ENCODE measurements at places on chromosomes 3 and 15.

DNA sequence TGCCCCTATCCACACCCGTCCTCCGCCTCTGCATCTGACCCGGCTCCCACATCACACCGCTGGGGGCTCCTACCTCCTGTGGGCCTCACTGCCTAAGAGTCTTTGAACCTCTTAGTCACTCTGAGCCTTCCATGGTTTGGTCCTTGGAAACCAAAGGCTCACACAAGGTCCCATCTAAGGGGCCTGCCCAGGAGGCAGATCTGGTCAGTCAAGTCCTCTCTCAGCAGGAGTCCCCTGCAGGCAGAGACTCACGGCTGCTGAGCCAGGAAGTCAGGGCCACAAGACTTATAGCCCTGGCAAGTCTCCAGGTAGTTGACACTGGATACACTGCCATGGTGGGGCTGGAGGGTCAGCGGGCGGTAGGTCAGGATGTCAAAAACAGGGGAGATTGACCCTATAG lies 31.2 kb upstream of the ALDH1L1 start:
- DNase-seq, result no peak

DNA sequence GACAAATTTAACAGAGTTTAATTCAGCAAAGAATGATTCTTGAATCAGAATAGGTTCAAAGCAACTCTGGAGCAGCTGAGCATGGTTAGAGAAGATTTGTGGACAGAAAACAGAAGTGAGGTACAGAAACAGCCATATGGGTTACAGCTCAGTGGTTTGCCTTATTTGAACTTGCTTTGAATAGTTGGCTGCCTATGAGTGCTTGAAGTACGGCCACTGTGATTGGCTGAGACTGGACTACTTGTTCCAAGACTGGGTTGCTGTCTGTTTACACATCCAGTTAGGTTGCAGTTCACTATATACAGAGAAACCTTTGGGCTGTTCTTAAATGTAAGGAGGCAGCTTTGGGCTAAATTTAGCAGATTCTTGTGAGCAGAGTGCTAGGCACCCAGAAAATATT lies 79.4 kb upstream of the CADPS start:
- DNase-seq, result no peak

GRCh38 chr15:95758851-95759250 lies 571.6 kb upstream of the NR2F2 start:
- no peak for DNase-seq

DNA sequence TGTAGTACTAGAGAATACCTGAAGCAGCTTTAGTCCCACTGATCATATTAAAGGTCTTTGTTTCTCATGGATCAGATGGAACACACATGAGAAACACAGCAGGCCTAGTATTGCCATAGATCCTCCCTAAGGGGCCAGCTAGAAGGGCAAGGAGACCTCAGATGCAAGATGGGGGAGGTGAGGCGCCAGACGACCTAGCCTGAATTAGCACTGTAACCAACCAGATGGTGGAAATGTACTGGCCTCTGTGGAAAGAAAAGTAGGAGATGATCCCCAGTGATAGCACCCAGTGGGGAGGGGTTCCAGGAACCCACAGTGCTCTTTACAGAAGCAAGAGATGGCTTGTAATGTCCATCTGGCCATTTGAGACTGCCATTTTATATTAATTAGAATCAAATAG lies 138.2 kb upstream of the ZNF385D start:
- no peak for DNase-seq

- DNase-seq, result no peak
Observed at GRCh38 chr3:198021320-198021719, 61.3 kb downstream of the LMLN start.

DNA sequence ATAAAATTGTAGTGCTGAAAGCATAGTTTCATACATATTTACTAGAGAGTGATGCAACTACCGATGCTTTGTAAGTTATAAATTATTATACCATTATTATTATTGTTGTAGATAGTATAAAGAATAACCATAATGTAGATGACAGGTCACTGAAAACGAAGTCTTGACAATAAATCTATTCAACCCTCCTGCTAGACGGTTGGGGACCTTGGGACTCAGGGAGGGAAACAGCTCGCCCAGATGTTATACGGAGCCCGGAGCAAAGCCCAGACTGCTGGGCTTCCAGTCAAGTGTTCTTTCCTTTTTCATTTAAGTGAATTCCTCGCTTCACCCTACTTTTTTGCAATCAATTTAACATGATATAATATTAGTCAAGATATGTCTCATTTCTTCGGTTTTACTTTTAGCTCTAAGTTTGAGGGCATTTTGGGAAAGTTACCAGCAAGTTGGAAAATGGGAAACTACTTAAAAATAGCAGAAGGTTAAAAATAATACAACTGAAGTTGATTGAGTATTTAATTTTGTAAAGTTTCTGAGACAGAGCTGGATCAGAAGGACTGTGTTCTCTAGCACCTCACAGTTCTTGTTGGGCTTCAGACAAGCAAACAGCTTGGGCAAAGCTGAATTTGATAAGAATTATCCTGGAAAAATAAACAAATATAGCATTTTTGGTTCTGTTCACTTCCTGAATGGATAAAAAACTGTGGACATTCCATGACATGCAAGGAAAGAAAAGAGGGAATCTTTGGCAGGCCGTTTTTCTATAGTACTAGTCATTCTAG lies 173.4 kb upstream of the TP63 start:
- DNase-seq, result no peak

DNA sequence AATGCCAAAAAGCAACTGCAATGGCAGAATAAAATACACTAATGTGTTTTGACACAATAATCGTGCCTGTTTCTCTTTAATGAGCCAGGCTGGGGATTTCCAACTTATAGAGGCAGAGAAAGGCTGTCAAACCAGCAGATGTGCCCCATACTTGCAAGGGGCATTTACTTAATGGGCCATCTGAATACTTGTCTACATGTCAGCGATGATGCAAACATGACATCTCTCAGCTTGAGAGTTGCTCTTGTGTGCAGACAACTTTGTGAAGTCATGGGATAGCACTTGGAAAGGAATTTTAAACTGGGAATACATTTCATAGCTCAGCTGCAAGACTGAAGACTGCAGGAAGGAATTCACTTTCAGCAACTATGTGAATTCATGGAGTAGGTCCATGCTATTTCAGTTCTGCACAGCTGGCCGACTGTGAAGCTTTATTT lies 127.4 kb upstream of the ADAMTS9 start:
- DNase-seq, result no peak

DNA sequence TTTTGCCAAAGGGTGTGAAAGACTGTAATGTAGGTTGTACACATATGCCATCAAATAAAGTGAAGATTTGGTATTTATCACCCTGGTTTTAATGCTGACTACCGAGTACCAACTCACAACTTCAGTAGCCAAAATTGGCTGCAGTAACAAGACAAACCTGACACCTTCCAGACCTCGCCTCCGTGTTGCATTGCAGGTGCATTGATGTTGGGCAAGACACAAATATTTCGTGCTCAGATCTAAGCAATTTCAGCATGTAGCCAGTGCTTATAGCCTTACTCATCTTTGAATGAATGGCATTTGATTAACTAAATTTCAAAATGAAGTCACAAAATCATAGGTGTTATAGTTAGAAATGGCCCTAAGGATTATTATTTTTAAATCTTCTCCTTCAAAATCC lies 400.2 kb downstream of the SOX2 start:
- no peak for DNase-seq
